Astrocyte (in vitro differentiated cells and primary cell): ENCODE measurements at places on chromosomes 5 and 9.

GRCh38 chr5:138011991-138012390 lies 20.9 kb downstream of the FAM13B start:
- no peak overlapping the region for H3K27ac ChIP-seq
- peaks cover 14% of the 10 kb centered on the region for H3K36me3 ChIP-seq
- no peak for DNase-seq
- no peak overlapping the region for H3K4me3 ChIP-seq
- no peaks in the 10 kb centered on the region for H3K27me3 ChIP-seq

- no peak overlapping the region for H3K27ac ChIP-seq
- H3K27me3 ChIP-seq, result no peaks in the 10 kb centered on the region
- no peaks in the 10 kb centered on the region for H3K4me1 ChIP-seq
- no peaks in the 10 kb centered on the region for H3K36me3 ChIP-seq
- DNase-seq, result no peak
- no peak overlapping the region for H3K4me3 ChIP-seq
Observed at GRCh38 chr9:2145746-2146145, 130.6 kb downstream of the SMARCA2 start.

GRCh38 chr5:151451626-151452520 lies 4.5 kb downstream of the SLC36A1 start:
- peak; percentile 50 for DNase-seq
- peaks cover 22% of the 10 kb centered on the region for H3K4me1 ChIP-seq
- no peak overlapping the region for H3K4me3 ChIP-seq
- no peak overlapping the region for H3K27ac ChIP-seq

- no peaks in the 10 kb centered on the region for H3K4me1 ChIP-seq
- no peaks in the 10 kb centered on the region for H3K36me3 ChIP-seq
- no peaks in the 10 kb centered on the region for H3K27me3 ChIP-seq
- no peak for DNase-seq
- H3K27ac ChIP-seq, result no peak overlapping the region
Observed at GRCh38 chr5:152994033-152994680, 496.3 kb upstream of the GRIA1 start.

- no peaks in the 10 kb centered on the region for H3K36me3 ChIP-seq
- H3K4me1 ChIP-seq, result no peaks in the 10 kb centered on the region
- no peak for DNase-seq
- no peak overlapping the region for H3K4me3 ChIP-seq
- no peak overlapping the region for H3K27ac ChIP-seq
Observed at GRCh38 chr5:30524428-30524827, 669.1 kb upstream of the CDH6 start.

DNA sequence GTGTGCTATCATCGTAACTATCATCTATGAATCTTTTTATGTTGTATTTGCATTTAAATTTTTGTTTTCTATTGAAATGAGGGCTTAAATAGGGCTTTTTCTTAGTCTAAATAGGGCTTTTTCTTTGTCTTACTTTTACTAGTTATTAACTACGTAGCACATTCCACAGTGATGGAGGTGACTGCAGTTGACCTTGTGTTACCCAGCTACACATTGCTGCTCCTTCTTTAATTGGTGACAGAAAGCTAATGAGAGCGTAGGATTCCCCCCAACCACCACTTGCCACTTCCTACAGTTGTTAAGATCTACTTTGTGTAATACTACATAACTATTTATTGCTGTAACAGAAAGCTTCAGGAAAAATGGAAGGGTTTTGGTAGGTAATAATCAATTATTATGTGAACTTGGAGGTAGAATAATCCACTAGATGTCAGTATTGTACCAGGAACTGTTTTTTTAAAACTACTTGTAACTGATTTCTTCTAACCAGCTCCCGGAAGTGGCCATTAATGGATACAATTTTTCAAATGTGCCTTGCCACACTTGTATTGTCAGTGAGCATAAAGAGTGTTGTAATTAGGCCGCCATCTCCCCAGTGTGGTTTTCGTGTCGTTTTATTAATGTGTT lies 18.0 kb downstream of the MTRR start:
- H3K4me1 ChIP-seq, result no peaks in the 10 kb centered on the region
- H3K27ac ChIP-seq, result no peak overlapping the region
- H3K27me3 ChIP-seq, result no peaks in the 10 kb centered on the region

DNA sequence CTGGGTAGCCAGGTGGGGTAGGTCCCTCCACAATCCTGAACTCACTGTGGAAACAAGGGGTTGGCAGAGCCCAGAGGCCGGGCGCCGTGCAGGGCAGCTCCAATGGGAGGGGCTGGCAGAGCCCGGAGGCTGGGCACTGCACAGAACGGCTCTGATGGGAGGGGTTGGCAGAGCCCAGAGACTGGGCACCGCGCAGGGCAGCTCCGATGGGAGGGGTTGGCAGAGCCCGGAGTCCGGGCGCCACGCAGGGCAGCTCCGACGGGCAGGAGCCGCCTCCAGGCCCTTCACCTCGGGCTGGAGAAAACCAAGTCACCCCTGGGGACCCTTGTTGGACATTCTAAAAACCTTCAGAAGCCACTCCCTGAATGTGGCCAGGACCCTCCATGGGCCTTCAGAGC lies 9.3 kb downstream of the NACC2 start:
- H3K27me3 ChIP-seq, result no peaks in the 10 kb centered on the region
- H3K27ac ChIP-seq, result no peak overlapping the region
- H3K36me3 ChIP-seq, result no peaks in the 10 kb centered on the region
- no peak for DNase-seq
- no peak overlapping the region for H3K4me3 ChIP-seq

DNA sequence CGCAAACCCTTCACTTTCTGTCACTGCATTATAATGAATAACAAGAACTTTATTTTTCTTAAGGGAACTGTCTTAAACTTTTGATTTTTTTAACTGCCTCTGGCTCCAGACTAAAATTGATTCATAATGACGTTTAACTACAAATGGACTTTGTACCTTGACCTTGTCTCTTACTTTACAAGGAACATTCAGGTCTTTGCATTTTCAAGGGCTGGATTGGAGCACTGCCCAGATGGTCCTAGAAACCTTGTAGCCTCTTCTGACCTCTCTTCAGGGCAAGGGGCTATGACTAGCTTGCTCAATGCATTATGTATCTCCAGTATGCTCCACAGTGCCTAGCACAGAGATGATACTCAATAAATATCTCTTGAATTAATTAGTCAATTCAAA lies 612.6 kb upstream of the CLINT1 start:
- no peak for DNase-seq
- H3K27ac ChIP-seq, result no peak overlapping the region
- no peak overlapping the region for H3K4me3 ChIP-seq
- no peaks in the 10 kb centered on the region for H3K36me3 ChIP-seq
- H3K27me3 ChIP-seq, result no peaks in the 10 kb centered on the region

- no peaks in the 10 kb centered on the region for H3K4me1 ChIP-seq
- no peaks in the 10 kb centered on the region for H3K27me3 ChIP-seq
- H3K36me3 ChIP-seq, result no peaks in the 10 kb centered on the region
- DNase-seq, result no peak
- no peak overlapping the region for H3K27ac ChIP-seq
- no peak overlapping the region for H3K4me3 ChIP-seq
Observed at GRCh38 chr5:143428738-143429420, 25.4 kb upstream of the NR3C1 start.

DNA sequence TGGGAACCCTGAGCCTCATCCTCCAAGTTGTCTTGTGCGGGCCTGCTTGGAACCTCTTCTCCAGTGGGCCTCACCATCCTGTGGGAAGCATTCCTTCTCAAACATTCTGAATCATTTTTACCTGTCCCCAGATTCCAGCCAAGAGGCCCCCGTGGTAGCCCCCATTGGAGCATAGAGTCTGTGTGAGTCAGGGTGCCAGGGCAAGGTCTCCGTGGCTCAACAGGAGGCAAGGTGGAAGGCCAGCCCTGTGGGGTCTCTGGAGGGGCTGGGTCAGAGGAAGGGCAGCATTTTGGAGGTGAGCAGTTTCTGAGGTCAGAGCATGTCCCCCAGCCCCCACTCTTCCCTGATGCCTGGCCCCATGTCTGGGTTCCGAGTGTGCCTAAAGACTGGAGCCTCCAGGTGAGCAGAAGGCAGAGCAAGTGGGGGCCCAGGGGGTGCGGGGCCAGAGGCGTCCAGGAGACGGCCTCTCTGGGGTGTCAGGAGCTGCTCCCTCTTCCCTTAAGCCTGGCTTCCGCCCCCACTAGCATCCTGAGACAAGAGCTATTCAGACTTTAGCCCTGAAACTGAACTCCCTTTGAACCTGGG lies 2.1 kb downstream of the CACNA1B start:
- DNase-seq, result no peak
- no peak overlapping the region for H3K4me3 ChIP-seq
- H3K4me1 ChIP-seq, result no peaks in the 10 kb centered on the region

- H3K27me3 ChIP-seq, result no peaks in the 10 kb centered on the region
- H3K27ac ChIP-seq, result no peak overlapping the region
Observed at GRCh38 chr9:121021301-121021700, 28.8 kb downstream of the C5 start.

DNA sequence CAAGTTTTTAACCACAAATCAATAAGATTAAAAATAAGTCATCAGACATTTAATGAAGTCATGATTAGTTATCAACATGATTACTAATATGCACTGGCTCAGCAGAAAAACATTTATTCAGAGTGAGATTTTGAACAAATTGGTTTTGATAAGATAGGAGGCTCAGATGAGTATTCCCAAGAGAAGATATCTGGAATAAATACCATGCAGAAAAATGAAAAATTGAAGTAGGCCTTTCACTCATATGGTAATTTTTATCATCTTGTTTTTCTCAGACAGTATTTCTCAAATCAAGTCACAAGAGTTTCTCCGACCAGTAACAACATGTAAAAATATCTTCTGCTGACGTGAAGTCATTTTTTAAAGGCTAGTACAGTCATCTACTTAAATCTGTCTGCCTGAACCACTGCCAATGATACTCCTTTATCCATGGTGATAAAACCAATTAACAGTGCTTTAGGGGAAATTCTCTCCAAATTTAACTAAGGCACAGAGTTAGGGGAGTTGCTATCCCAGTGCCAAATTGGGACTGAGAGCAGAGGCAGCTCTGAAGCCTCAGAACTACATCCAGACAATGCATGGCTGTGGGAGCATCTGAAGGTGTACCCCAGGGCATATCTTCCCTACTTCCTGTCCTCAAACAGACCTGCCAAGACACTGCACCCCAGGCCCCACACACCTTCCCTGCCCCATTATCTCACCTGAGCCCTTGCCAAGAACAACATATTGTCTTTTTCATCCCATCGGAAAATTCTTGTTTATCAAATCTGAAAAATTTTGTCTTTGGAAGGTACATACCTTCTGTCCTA lies 105.5 kb upstream of the TSLP start:
- no peaks in the 10 kb centered on the region for H3K36me3 ChIP-seq
- peak; percentile 68 for DNase-seq
- no peaks in the 10 kb centered on the region for H3K4me1 ChIP-seq

DNA sequence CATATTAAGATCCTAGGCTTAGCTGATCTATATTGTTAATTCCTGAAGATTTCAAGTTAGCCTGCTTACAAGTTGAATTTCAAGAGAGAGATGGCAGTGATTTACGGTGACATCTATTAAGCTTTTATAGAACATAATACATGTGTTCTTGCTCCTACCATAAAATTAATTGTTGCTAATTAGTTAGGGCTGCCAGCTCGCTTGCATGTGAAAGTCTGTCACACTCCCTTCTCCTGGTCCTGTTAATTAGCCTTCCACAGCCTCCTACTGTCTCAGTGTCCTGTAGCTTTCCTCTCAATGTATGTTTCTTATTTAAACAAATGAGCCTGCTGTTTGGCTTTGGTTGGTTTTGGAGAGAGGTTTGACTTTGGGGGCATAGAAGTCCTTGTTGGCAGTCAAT lies 247.2 kb downstream of the NTRK2 start:
- no peak overlapping the region for H3K4me3 ChIP-seq
- H3K27ac ChIP-seq, result no peak overlapping the region
- H3K27me3 ChIP-seq, result no peaks in the 10 kb centered on the region

DNA sequence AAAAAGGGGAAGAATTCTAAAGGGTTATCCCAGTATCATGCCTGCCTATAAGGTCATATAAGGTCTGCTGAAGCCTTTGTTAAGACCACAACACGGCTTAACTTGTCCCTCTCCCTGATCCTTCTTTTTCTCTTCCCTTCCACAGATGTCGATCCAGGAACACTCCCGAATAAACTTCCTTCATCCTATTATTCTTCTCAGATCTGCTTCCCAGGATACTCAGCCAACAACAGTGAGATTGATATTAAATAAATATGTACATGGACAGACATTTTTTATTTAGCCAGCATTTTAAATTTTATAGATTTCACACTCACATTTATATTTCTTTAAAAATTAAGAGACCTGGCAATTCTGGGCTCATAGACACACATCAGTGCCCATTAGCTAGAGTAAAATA lies 44.1 kb downstream of the DPYSL3 start:
- no peak overlapping the region for H3K27ac ChIP-seq
- no peaks in the 10 kb centered on the region for H3K27me3 ChIP-seq
- H3K4me1 ChIP-seq, result no peaks in the 10 kb centered on the region
- H3K36me3 ChIP-seq, result peaks cover 2% of the 10 kb centered on the region

GRCh38 chr5:144142139-144142823 lies 28.2 kb downstream of the YIPF5 start:
- no peak overlapping the region for H3K4me3 ChIP-seq
- H3K4me1 ChIP-seq, result no peaks in the 10 kb centered on the region
- no peaks in the 10 kb centered on the region for H3K36me3 ChIP-seq
- H3K27ac ChIP-seq, result no peak overlapping the region

- H3K4me3 ChIP-seq, result no peak overlapping the region
- H3K36me3 ChIP-seq, result no peaks in the 10 kb centered on the region
- H3K27me3 ChIP-seq, result no peaks in the 10 kb centered on the region
- no peak overlapping the region for H3K27ac ChIP-seq
- peaks cover 4% of the 10 kb centered on the region for H3K4me1 ChIP-seq
Observed at GRCh38 chr9:33082538-33083326, 6.3 kb upstream of the SMU1 start.

DNA sequence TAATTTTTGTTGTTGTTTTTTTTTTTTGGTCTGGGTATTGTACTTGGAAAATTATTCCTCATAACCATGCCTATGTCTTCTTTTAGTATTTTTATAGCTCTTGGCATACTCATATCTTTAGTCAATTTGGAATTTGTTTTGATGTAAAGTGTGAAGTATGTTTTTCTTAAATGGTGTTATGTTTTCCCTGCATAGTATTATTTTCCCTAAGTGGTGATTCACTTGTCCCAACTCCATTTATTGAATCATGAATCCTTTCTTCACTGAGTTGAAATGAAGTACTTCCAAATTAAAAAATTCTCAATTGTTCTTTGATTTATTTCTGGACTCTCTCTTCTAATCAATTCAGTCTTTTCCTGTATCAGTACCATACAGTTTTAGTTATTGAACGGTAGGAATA lies 46.5 kb downstream of the POLK start:
- no peaks in the 10 kb centered on the region for H3K4me1 ChIP-seq
- DNase-seq, result no peak
- no peak overlapping the region for H3K27ac ChIP-seq
- H3K27me3 ChIP-seq, result no peaks in the 10 kb centered on the region

GRCh38 chr9:37026931-37027581 lies 7.0 kb downstream of the PAX5 start:
- H3K27ac ChIP-seq, result no peak overlapping the region
- H3K36me3 ChIP-seq, result no peaks in the 10 kb centered on the region
- H3K4me3 ChIP-seq, result no peak overlapping the region
- DNase-seq, result no peak

DNA sequence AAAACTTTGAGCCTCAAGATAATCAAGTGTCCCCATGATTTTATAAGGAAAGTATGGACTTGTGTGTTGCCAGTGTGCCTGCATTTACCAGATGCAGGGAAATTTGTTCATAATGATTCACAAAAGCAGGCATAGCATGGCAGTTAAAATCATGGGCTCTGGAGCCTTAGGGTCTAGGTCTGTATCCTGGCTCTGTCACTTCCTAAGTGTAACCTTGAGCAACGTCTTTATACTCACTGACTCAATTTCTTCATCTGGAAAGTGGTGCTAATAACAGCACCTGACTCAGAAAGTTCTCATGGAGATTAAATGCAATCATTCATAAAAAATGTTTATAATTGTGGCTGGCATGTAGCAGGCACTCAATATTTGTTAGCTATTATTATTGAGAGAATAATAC lies 234.9 kb downstream of the SAXO1 start:
- H3K4me3 ChIP-seq, result no peak overlapping the region
- DNase-seq, result no peak
- H3K4me1 ChIP-seq, result no peaks in the 10 kb centered on the region
- no peak overlapping the region for H3K27ac ChIP-seq
- peaks cover 21% of the 10 kb centered on the region for H3K36me3 ChIP-seq
- H3K27me3 ChIP-seq, result no peaks in the 10 kb centered on the region
